ENCODE measurements at places on chromosomes 13 and 19.

- DNase-seq: no peak
Measured at GRCh38 chr13:76019421-76020044, 383.4 kb downstream of the LMO7 start.

DNA sequence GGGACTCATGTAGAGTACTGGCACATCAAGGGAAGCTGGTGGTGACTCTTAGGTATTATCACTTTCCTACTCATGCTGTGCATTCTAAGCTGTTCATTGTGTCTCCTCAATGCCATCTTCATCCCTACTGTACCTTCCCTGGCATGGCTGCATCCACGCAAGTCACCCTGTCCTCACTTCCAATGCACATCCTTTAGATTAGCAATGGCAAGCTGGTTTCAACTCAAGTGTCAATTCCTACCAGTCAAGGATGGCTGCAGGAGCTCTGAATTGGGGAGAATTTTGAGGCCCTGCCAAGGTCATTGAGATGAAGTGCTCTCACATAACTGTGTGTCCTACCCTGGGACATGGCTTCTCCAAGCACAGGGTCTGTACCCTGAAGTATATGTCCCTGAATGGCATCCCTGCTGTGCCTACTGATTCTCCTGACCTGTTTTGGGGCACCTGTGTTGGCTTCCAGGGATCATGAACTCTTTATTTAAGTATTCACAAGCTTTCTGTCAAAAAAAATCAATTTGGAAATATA, 24.6 kb downstream of the COL4A1 start:
- DNase-seq: no peak

DNA sequence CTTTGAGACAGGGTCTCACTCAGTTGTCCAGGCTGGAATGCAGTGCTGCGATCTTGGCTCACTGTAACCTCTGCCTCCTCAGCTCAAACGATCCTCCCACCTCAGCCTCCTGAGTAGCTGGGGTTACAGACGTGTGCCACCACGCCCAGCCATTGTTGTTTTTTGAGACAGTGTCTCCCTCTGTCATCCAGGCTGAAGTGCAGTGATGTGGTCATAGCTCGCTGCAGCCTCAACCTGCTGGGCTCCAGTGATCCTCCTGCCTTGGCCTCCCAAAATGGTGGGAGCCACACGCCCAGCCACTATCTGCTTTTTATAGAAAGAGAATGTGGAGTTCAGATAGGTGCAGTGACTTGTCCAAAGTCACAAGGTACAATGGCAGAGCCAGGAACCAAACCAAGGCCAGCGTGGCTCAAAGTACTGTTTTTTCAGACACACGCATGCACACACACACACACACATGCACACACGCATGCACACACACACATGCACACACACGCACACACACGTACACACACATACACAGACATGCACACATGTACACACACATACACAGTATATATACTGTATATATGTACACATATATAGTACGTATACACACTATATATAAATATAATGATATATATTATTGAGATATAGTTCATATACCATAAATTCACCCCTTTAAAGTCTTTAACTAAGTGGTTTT, 6.6 kb downstream of the GADD45B start:
- no peak for DNase-seq

- DNase-seq: no peak
Measured at GRCh38 chr13:79674765-79675515, 194.0 kb downstream of the NDFIP2 start.

- no peak for DNase-seq
Measured at GRCh38 chr19:9850235-9850959, 15.3 kb downstream of the PIN1 start.

All from NCI-H1048 (cell line).